ENCODE measurements at places on chromosomes 12 and 14.

DNA sequence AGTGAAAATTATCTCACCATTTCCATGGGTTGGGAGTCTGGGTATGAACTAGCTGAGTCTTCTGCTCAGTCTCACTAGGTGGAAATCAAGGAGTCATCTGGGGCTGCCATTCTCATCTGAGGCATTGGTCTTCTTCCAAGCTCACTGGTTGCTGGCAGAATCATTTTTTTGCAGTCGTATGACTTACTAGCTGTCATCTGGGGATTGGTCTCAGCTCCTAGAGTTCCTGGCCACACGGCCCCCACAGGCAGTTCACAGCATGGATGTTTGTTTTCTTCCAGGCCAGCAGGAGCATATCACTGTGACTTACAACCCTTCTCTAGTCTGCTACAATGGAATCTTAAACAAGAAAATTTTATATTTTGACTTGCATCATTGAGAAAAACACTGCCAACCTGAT lies 18.6 kb upstream of the OR10AD1 start:
- DNase-seq: no peak

DNA sequence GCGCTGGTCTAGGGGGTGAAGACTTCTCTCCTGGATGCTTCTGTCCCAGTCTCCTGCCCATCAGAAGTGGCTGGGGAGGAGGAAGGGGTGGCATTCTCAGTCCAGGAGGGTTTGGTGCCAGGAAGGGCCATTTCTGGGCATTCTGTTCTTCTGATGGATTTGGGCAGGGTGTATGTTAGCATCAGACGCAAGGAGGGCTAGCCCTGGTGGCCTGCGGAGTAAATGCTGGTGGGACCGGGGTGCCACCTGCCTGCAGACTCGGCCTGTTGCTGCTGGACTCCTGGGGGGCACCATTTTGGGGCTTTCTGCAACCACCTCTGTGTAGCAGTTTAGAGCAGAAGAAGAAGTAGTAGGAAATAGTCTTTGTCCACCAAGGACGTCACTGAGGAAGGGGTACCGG lies 31.7 kb downstream of the AACS start:
- no peak for DNase-seq

GRCh38 chr14:74462993-74463392 lies 30.1 kb downstream of the NPC2 start:
- no peak for DNase-seq

- DNase-seq: no peak
Observed at GRCh38 chr12:124332058-124332672, 37.3 kb downstream of the RFLNA start.

GRCh38 chr12:110762891-110763290 lies 20.2 kb upstream of the PPP1CC start:
- DNase-seq: no peak

- no peak for DNase-seq
Observed at GRCh38 chr12:104721039-104721405, 237.1 kb downstream of the SLC41A2 start.

DNA sequence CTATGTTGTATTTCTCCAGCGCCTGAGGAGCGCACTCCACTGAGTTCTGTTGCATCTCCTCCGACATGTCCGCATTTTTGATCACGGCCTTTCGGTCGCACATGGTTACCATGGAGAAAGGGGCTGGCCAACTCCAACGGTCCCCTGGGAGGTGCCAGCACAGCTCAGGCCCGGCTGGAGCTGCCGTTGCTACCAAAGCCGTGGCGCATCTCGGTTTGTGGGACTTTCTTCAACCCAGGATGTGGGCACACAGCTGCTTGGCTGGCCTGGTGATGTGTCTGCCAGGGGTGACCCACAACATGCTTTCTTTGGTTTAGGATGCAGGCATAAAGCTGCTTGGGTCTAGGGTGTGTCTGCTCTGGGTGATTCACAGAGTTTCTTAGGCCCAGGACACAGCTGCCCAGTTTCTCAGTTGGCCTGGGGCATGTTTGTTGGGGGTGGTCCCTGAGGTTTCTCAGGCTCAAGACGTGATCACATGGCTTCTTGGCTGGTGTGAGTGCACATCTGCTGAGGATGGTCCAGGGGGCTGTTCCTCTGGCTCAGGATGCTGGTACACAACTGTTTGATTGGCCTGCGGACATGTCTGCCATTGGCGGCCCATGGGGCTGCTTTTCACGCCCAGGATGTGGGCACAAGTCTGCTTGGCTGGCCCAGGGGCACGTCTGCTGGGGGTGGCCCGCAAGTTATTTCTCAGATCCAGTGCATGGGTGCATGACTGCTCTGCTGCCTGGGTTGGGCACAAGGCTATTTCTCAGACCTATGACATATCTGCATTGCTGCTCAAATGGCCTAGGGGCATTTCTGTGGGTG lies 25.9 kb upstream of the GTF2A1 start:
- DNase-seq: no peak

DNA sequence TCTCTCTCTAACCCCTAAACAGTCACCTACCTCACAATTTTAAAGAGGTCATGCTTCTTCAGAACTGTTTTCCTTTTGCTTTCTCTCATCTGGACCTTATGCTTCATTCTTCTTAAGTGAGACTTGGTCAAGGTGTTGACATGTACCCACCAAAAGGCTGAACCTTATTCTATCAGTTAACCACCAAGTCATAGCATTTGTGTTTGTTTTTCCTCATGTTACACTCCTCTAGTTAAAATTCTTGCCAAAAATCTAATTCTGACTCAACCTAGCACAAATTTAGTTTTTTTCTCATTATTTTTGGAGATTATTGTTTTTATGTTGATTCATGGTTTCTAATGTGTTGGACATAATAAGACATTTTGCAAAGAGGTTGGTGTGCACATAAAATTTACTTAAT lies 578.6 kb downstream of the SLC16A7 start:
- DNase-seq: no peak

DNA sequence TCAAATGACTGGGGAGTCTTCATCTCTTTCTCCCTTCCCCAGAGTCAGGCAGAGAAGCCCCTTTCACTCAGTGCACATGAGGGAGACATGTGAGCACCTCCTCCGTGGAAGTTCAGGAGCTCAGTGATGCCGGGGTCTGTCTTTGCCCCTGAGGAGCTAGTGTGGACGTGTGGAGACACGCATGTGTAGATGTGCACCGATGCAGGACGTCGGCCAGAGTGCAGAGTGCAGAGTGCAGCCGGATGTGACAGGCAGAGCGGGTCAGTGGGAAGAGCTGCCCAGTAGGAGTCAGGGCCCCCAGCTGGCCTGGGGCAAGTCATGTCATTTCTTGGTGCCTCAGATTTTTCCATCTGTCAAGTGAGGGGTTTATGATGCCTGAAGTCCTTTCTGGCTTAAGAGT lies 20.7 kb downstream of the TSPAN9 start:
- DNase-seq: no peak

DNA sequence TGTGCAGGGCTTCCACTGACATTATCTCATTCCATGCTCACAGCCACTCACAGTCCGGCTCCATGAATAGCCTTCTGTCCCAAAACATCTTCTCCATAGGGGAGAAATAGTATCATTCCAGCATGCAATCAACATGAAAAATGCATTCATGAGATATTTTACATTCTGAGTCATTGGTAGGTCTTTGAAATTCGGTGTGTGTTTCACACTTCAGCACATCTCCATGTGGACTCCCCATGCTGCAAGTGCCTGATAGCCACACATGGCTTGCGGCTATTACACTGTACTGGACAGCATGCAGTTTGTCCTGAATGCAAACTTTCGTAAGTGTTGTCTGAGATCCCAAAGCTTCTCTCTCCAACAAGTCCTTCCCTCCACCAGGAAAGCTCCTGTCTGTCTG lies 449.3 kb downstream of the MED13L start:
- no peak for DNase-seq

DNA sequence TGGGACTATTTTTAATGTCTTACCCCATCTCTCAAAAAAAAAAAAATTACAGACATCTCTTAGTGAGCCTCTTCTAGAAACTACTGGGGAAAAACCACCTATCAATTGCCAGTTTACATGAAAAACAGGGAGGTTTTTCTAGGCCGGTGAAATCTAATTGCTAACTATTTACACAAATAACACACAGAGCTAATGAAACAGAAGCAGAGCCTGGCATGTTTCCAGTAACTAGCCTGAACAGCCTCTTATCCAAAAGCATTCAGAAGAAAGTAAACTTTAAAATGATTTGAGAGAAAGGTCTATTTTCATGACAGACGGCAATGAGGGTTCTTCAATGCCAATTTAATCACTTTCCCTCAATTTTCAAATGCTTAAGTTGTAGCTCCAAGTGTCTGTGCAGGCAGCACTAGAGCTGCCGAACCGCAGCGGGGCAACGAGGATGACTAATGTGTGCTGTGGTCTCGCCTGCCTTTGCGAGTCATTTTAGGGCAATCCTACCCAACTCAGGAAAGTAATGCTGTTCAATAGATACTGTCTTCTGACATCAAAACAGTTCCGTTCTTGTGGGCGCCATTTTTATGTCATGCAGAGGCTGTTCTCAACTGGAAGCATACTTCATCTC lies 84.6 kb downstream of the SETD3 start:
- DNase-seq: no peak

- no peak for DNase-seq
Observed at GRCh38 chr14:69701857-69702256, 65.1 kb upstream of the SRSF5 start.

DNA sequence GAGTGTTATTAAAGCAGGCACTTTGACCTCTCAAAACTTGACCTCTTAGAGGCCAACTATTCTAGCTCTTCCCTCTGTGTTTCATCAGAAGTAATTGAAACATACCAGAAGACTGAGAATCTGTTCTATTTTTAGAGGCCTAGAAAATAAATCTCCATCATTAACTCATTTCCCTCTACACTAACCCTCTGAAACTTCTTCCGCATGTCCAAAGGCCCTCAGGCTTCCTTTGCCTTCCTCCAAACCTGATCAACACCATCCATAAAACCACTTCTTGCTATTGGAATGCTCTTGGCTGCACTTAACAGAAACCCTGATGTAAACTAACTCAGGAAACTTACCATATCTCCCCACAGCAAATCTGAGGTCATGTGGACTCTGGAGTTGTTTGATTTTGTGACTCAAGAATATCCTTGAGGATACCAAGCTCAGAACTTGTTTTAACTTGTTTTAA lies 196.4 kb downstream of the RPAP3 start:
- DNase-seq: no peak

DNA sequence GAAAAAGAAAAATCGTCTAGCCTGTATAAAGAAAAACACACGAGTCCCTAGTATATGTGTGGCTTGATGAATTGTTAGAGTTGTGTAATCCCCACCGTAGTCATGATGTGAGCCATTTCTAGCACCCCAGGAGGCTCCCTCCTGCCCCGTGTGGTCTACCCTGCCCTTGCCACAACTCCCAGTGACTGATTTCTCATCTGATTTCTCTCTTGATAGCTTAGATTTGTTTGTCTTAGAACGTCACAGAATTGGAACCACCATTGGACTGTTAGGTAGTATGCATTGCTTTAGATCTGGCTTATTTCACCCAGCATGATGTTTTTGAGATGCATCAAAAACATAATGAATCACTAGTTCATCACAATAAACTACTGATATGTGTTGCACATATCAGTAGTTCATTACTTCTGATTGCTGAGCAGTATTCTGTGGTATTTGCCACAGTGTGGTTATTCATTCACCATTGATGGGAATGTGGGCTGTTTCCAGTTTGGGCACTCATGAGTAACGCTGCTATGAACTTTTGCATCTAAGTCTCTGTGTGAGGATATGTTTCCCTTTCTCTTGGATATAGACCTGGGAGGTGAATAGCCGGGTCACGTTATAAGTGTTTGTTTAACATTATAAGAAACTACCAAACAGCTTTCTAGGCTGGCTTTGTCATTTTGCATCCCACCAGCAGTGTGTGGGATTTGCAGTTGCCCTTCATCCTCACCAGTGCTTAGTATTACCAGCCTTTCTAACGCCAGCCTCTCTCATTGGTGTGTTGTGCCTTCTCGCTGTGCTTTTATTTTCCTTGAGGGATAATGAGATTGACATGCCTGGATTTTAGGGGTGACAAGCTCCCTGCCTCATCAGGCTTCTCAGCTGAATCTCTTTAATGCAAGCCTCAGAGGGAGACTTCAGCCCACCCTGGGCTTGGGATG lies 31.9 kb upstream of the NCOR2 start:
- no peak for DNase-seq

DNA sequence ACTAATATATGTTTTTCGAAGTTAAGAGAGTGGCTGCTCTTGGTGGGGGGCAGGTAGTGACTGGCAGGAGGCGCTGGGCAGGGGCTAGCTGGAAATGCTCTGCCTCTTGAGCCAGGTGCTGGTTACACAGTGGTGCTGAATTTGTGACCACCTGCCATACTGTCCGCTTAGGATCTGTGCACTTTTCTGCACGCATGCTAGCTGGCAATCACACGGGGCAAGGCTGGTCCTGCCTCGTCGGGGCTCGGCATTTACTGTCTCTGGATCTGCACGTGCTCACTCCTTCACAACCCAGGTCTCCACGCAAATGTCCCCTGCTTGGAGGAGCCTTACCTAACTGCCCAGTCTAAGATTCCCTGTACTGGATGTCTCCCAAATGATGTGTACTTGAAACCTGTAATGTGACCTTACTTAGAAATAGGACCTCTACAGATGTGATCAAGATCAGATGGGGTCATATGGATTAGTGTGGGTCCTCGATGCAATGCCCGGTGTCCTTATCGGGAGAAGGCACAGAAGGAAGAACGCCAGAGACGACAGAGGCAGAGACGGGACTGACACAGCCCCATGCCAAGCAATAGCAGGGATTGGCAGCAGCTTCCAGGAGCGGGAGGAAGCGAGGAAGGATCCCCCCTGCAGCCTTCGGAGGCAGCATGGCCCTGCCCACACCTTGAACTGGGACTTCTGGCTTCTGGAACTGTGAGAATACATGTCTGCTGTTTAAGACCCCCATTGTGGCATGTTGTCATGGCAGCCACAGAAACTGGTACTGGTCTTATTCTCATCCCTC lies 59.5 kb downstream of the RBM19 start:
- no peak for DNase-seq

GRCh38 chr12:75876832-75877762 lies 154.5 kb downstream of the PHLDA1 start:
- DNase-seq: no peak

GRCh38 chr12:125249066-125249824 lies 184.0 kb downstream of the AACS start:
- DNase-seq: no peak

- DNase-seq: no peak
Observed at GRCh38 chr12:34286934-34287333, 264.6 kb downstream of the ALG10 start.

DNA sequence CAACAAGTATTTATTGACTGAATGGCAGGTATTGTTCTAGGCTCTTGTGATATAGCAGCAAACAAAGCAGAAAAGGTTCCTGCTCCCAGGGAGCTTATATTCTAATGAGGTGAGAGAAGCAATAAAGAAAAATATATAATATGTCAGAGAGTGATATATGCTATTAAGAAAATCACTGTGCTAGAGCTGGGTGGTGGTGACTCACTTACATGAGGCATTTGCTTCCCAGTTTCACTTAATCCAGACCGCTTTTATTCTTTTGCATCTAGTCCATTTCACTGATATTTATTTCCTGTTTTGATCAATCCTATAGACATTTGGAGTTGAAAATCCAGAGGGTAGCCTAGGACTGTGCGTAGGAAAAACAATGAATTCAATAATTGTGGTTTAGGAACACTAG lies 17.5 kb downstream of the TRHDE start:
- DNase-seq: no peak
